NCI-H774 (cell line): ENCODE measurements at places on chromosomes 13 and 19.

DNA sequence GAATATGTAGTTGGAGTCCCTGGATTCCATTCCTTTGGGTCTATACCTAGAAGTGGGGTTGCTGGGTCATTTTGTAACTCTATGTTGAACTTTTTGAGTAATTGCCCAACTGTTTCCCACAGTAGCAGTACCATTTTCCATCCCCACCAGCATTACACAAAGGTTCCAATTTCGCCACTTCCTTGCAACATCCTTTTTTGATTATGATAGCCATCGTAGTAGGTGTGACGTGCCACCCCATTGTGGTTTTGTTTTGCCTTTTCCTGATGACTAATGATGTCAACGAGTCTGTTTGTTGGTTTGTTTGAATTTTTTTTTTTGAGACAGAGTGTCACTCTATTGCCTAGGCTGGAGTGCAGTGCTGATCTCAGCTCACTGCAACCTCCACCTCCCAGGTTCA is 3.3 kb upstream of the PEX11G start:
- DNase-seq = no peak

- DNase-seq = peak; percentile 62
Measured at GRCh38 chr19:47231215-47232054, 436 bp upstream of the BBC3 start.

DNA sequence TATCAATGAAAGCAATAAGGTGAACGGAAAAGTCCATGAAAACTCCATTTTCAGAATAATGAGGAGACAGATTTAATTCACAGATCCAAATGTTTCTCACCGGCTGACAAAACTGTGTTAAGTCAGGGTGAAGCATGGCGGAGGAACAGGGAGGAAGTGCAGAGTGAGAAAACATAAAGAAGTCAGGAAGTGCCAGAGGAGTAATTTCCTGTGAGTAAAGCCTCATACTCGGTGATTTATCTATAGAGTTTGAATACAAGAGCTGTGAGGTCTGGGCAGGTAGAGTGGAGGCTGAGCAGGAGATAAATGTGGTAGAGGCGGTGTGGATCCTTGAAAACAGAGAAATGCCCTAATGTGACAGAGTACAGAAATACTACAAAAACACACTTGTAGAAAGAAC is 11.4 kb downstream of the CARD8 start:
- DNase-seq = no peak

- DNase-seq = no peak
Measured at GRCh38 chr13:72218966-72219365, 352.0 kb upstream of the DACH1 start.
